NCI-H1105 treated with DMSO at 0.1 percent for 48 hours (cell line): ENCODE measurements at places on chromosomes 4 and X.
A peak's percentile ranks its signal among the peaks of the same experiment; 100 is the strongest.

DNA sequence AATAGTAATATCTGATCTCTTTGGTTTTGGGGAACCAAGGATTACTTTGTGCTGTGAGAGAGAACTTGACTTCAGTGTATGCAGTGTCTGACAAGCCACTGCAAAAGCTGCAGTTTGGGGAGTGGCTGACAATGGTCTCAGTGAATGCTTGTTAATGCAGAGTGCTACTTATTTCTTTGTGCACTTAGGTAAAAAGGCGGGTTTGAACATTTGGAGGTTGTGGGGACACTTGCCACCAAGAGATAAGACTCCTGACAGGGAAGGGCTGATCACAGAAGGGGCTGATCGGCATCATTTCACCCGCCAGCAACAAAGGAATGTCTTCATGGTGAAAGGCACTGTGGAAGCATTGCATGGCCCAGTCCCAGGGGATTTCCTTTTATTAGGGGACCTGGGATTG is 28.6 kb upstream of the USP46 start:
- no peak for DNase-seq

- DNase-seq, result no peak
These were observed 26.4 kb upstream of the CLCN4 start for GRCh38 chrX:10130354-10130753.

DNA sequence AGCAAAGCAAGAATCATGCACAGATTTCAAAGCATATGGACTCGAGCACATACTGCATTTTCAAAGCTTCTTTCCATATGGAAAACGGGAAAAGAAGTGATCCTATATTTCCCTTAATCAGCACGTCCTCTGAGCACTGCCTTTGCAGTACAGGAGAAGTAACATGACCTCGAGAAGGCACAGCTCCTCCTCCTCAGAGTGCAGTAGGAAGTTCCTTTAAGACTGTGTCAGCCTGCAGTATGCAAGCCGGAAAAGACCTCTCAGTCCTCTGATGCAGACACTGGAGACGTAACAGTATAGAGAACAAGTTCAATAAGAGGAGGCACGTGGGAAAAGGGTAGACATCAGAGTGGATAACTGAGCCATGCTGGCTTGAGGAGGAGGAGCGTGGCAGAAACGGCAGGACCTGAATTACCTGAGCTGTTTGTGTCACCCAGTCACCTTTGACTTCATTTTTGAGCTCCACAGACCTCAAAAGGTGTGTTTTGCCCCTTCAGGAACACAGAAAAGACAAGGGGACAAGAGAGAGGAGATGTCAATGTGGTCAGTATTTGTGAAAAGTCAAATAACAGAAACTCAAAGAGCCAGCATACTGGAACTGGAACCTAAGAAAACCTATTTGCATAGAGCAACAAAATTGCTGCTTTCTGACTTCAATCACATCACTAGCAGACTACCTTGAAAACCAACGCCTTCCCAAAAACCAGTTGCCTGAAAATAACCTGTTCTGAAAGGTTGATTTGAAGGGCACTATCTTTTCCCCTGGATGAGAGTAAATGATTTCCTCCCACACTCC is 20.8 kb downstream of the IRF2 start:
- DNase-seq, result no peak

DNA sequence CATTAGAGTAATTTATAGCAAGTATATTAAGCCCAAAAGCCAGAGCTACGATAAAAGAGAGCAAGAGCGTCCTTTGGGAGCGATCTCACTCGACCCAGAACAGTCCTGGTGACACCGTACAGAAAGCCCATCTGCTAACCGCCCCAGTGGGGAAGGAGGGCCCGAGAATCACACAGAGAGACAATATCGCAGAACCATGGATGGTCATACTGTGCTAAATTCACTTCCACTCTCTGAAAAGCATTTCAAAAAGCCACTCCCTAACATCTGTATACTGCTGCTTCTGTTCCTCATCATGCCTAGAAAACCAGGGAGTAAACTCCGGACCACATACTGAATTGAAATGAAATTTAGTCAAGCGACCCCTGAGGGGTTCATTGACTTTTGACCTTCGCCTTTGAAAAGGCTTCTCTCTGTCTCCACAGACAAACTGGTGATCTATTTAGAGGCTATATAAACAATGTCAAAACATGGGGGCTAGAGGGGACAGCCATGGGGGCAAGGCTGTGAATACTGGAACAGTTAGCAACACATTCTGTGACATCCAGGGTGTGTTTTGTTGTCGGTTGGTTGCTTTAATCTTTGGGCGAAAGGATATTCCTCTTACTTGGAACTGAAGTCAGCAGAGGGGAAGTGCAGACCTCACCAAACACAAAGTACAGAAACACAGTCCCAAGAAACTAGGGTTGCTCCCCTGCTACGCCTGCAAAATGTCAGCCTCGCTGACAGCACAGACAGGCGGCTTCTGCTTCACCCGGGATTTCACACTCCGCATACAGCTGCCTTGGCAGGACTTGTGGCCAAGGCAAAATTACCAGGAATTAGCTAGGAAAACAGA is 129.0 kb upstream of the RASGEF1B start:
- no peak for DNase-seq

DNA sequence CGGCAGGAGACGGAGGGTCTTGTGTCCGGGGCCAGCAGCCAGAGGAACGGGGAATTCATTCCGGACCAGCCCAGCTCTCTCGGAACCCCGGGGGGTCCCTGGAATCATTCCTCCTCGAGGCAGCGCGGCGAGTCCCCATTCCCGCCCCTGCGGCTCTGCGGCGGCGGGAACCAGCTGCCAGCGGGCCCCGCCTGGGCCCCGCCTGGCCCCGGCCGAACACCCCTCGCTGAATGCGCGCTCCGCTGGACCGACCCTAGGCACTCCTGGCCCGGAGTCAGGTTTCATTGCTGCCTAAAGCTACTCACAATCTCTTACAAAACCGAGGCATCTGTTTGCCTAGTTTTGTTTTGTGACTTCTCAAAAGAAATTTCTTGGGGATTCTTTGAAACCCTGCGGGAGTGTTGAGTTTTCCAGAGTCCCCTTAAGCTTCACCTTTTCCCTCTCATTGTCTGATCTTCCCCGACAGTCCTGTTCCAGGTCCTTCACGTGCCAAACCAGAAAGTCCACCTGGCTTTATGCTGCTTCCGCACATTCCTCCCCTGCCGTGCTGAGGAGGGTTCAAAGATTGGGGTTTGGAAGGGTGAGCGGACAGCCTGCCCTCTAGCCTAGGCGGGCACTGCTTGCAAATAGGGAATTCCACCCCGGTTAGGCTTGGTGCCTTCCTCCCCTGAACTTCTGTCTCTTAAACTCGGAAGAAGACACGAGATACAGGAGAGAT is 789 bp downstream of the ARHGAP10 start:
- DNase-seq, result peak; percentile 11
